ENCODE measurements at places on chromosomes 7 and 10. TPM values are rescaled to one million over a fixed set of nuclear protein-coding genes. Genes with fewer than 3 reads are reported as not detected.

Gene CRHR2
- total RNA-seq: 0.07 TPM

Gene ENTPD1
- total RNA-seq: 2.8 TPM

Gene MEOX2
- not detected for total RNA-seq

Gene MARCHF5
- 29.1 TPM for total RNA-seq

Gene TIMM23B
- 13.4 TPM for total RNA-seq

Gene RBP4
- not detected for total RNA-seq

Gene PPP1R3C
- total RNA-seq: 0.07 TPM

Gene CPSF4
- total RNA-seq: 60.3 TPM

Gene TSPAN33
- 3.3 TPM for total RNA-seq

Data from activated CD4-positive, alpha-beta memory T cell treated with anti-CD3 and anti-CD28 coated beads for 36 hours (primary cell).